AG04450 (cell line): ENCODE measurements at places on chromosomes 13 and 19. TPM values are rescaled to one million over a fixed set of nuclear protein-coding genes. Genes with fewer than 3 reads are reported as not detected.

GRCh38 chr19:49315111-49315510 lies 9.9 kb downstream of the SLC6A16 start:
- DNase-seq: no peak

The CYP4F12 gene
- polyA plus RNA-seq: not detected in 2 replicates

The ZNF112 gene
- polyA plus RNA-seq: 5.2 and 6.9 TPM in 2 replicates

The ZNF497 gene
- 0.06 TPM in 2 replicates for polyA plus RNA-seq

The DAND5 gene
- not detected in 2 replicates for polyA plus RNA-seq
